Stimulated activated CD8-positive, alpha-beta memory T cell treated with anti-CD3 and anti-CD28 coated beads, Interleukin-15, amount 100 ng/mL, for 24 hours (primary cell): ENCODE measurements at places on chromosomes 12 and 14.

DNA sequence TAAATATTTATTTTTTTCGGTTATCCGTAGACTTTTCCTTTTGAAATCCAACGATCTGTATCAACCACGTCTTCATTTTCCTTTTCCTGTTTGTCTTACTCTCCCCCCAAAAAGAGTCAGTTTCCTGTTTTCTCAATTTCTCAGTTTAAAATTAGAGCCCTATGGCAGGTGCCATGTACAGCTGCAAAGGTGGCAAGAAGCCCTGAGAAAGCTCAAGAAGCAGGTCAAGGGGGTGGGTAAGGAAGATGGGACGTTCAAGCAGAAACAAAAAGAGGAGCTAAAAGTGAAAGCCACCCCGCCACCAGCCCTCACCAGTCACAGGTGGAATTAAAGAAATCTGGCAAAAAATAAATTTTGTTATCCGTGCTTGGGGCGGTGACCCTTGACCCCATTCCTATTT lies 26.7 kb downstream of the SLC35E3 start:
- no peak for DNase-seq

- no peak for DNase-seq
Measured at GRCh38 chr12:96099986-96100385, 64.6 kb upstream of the LTA4H start.

DNA sequence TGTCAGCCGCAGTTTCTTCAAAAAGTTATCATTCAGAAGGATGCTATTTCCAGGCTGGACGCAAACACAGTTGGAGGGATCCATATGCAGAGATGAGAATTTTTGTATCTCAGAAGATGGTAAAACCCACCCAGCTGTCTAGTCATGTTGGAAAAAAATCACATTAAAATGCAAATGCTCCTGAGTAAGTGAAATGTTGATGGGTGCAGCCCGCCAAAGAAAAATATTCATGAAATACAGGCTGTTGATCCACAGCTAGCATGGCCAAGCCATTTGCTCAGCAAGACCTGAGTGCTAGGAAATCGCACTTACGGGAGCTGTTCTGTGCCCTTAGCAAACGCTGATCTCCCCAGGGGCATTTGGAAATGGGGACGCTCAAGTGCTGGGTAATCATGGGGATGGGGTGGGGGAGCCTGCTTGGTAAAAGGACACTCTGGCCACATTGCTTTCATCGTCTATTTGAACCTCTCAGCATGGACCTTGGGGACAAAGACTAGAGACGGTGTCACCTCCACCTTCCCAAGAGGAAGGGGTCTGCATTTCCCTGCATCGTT lies 25.7 kb downstream of the TUNAR start:
- DNase-seq = no peak

DNA sequence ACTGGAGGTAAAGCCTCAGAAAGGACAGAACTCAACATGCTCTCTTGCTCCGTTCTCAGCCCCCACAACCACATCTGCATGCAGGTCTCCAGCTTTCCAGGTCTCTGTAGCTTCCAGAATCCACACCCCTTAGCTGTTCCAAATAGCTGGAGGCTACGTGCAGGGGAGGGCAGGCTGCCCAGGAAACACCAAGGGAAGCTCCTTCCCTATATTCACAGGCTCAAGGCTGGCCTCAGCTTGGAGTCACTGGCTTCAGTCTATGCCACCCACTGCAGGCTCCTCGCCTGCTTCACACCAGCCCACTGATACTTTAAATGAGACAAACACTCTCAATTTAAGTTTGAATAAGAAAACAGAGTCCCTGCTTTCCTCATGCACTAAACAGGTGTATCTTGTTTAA lies 73.3 kb downstream of the ASCL4 start:
- no peak for DNase-seq

GRCh38 chr12:68609998-68610369 lies 715 bp upstream of the RAP1B start:
- DNase-seq = no peak

- no peak for DNase-seq
Measured at GRCh38 chr12:45966486-45966885, 23.9 kb downstream of the SCAF11 start.

- DNase-seq = no peak
Measured at GRCh38 chr14:88228522-88229236, 94.4 kb downstream of the KCNK10 start.

DNA sequence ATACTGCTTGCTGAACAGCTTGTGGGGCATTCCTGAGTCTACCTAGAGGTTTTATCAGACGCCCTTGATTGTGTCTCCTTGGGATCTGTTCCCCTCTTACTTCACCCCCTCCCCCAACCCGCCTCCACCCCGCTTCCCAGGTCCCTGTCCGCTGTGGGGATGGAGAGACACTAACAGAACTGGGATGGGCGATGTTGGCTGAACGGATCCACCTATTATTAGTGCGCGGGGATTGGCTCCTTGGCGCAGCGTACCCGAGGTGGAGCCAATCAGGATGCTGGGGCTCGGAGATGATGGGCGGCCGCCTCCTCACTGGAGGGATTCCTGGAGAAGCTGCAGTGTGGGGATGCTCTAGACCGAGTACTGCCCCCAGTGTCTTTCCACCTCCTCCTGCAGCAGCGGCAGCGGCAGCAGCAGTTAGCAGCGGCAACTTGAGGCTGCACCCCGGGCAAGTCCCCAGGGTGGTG lies at the start of gene SYT1:
SYT1 (plus strand) TSS at position 372 of the 467 bp plus-strand sequence.
- no peak for DNase-seq

GRCh38 chr12:123042833-123043232 lies 62.4 kb downstream of the ARL6IP4 start:
- DNase-seq = no peak

DNA sequence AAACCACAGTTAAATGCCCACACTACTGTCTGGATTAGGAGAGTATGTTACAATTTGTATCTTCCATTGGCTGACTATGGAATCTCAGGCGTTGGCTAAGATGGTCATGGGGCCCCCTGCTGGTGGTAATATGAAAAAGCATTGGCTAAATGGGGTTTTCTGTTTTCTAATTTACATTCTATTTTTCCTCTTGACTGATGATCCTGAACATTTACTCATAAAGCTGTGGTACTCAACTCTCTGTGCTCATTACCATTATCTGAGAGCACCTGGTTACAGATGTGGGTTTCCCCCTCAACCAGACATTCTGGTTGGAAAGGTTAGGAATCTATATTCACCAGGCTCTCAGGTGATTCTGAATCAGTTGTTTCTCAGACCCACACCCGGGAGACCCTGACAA lies 64.8 kb downstream of the WSCD2 start:
- no peak for DNase-seq

DNA sequence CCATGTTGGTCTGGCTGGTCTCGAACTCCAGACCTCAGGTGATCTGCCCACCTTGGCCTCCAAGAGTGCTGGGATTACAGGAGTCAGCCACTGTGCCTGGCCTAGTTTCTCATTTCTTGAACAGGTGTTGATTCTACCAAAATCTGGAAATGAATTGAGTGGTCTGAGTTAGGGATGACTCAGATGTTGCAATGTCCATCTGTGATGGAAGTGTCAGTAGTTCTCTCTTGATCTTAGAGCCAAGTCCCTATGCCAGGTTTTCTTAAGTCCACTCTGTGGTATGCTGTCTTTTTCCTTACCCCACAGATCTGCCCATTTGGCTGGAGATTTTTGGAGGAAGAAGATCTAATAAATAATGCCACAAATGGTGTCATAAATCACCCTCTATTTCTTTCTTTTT lies 12.6 kb downstream of the SNAPC1 start:
- DNase-seq = no peak

- DNase-seq = no peak
Measured at GRCh38 chr12:6676962-6677361, 12.2 kb downstream of the ZNF384 start.

GRCh38 chr14:22448905-22449599 lies 140.0 kb downstream of the DAD1 start:
- no peak for DNase-seq

DNA sequence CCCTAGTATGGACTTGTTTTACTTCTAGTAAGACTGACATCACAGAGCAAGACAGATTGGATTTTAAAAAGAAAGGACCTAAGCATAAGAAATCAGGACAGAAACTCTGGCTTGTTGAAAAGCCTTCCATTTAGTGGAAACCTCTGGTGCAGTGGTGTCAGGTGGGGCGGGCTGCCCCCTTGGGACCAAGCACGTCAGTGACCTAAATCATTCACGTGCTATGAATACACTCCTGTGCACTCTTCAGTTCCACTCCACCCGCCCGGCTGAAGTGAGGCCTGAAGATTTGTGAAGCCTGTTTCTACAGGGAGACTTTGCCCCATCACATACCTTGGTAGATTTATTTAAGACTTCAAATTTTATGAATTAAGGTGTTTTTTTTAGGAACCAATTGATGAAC lies 58.2 kb upstream of the STRN3 start:
- no peak for DNase-seq

DNA sequence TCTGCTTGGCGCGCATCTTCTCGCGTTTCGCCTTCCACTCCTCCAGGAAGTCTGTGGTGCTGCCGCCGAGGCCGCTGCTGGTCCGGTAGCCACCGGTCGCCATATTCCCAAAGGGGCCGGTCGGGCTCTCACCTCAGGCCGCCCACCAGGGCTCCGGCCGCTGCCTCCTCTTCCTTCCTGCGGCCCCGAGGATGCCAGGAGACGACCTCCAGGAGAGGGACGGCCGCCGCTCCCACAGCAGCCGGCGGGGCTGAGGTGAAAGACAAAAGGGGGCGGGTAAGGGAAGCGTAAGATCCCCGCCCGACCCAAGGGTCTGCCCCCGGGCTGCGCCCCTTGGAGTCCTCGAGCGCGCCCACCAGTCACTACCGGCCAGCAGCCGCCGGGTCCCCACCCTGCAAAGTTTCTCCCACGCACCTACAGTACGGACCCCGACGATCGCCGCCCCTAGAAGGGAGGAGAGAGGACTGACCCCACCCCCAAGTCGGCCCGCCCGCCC lies 574 bp downstream of the PAWR start:
- no peak for DNase-seq

GRCh38 chr14:70902184-70902583 lies 5.1 kb upstream of the PCNX1 start:
- DNase-seq = no peak

GRCh38 chr12:130992448-130992847 lies 38.7 kb downstream of the ADGRD1 start:
- no peak for DNase-seq

DNA sequence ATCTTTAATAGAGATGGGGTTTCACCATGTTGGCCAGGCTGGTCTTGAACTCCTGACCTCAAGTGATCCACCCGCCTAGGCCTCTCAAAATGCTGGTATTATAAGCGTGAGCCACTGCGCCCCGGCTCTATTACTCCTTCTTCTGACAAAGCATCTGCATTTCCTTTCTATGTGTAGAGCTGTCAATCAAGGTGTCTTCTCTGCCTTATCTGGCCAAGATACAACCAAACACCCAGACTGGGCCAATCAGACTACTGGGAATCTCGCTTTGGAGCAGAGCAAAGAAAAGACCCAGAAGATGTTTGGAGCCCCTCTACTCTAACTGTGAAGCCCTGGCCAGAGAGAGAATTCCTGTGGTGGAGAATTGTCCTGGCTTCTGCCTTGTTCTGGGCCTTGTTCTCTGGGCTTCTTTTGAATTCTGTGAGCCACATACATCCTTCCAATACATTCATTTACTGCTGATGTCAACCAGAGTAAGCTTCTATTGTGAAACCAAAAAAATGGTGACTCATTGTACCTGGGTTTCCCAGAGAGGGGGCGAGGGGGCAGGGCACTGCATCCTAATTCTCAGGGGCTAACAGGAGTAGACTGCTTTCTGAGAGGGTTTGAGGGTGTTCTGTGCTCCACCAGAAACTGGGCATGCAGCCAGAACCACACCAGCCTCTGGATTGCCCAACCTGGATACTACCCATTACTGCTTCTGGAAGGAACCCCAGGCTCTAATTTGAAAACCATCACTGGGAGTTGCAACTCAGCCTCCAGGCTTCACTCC lies 18.8 kb upstream of the FLVCR2 start:
- no peak for DNase-seq

- no peak for DNase-seq
Measured at GRCh38 chr12:109160433-109160832, 44.0 kb downstream of the ACACB start.

DNA sequence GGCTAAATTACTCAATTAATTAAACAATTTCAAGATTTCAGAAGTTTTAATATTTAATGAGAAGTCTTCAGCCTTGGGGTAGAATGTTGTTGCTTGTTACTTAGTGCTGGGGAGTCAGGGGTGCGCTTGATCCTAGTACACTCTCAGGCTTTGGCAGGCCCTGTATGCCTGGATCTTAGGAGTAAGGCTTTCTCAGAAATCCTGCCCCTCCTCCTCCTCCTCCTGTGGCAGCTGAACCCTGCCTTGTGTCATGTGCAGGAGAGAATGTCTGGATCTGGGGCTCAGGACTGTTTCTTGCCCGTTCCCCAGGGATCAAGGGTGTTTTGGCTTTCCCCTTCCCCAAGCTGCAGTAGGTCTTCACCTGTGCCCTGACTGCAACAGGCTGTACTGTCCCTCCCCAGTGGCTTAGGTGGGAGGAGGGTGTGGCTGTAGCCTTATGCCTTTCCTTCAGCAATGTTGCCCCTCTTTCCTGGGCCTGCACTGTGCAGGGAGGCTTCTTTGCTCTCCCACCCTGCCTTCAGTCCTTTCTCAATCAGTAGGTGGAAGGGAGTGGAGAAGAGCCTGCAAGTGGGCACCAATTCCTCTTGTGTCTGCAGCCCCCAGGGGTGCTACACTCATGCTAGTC lies 108.2 kb downstream of the SLC38A6 start:
- DNase-seq = no peak

GRCh38 chr12:70354787-70355186 lies 11.3 kb upstream of the KCNMB4 start:
- no peak for DNase-seq

DNA sequence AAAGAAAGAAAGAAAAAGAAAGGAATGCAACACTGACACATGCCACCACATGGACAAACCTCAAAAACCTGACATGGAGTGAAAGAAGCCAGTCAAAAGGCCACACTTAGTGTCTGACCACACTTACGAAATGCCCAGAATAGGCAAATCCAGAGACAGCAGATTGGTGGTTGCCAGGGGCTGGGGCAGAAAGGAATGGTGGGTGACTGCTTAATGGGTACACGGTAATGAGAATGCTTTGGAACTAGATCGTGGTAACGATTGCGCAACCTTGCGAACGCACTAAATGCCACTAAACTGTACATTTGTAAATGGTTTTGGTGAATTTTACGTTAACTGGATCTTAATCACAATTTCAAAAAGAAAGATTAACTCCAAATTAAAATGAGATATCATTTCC lies 39.5 kb downstream of the SCARB1 start:
- DNase-seq = no peak

DNA sequence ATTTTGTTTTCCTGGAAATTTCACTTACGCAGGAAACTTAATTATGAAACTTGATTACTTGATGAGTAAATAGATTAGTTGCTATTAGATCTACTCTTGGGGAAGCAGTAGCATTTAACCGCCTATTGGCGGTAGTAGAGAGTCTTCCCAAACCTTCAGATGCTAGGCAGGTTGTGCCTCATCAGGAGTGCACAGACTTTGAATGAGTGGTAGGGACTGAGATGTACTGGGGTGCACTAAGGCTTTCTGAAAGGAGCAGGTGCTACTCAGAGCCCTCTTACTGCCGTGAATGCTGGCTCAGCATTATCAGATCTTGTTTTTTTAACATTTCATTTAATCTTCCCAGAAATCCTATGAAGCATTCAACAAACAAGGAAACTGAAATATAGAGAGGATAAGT lies 7.7 kb downstream of the GATC start:
- DNase-seq = no peak

- DNase-seq = no peak
Measured at GRCh38 chr12:108146035-108146893, 17.2 kb downstream of the WSCD2 start.
